ENCODE measurements at places on chromosomes 6 and 20.

GRCh38 chr6:63573076-63573898 lies 1.0 kb downstream of the LOC128125822 start:
- peak; percentile 96 for DNase-seq

GRCh38 chr20:54090230-54091119 lies 20.1 kb upstream of the BCAS1 start:
- no peak for DNase-seq

DNA sequence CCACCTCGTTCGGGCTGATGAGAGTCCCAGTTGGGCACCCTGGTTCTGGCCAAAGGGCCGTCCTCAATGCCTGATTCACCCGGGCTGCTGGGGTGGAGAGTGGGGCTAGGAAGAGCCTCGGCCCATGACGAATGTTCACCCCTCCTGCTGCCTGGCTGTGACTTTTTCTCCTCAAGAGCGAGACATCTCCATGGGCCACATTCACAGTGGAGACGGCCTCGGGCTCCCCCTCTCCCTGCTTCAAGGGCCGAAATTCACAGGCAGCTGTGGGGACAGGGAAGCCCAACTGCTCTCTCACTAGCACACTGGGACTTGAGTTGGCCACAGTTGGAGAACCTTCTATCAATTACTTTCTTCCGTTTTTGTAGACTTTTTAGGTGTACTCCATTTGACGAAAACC lies 138.0 kb downstream of the SYNDIG1 start:
- peak; percentile 33 for DNase-seq

DNA sequence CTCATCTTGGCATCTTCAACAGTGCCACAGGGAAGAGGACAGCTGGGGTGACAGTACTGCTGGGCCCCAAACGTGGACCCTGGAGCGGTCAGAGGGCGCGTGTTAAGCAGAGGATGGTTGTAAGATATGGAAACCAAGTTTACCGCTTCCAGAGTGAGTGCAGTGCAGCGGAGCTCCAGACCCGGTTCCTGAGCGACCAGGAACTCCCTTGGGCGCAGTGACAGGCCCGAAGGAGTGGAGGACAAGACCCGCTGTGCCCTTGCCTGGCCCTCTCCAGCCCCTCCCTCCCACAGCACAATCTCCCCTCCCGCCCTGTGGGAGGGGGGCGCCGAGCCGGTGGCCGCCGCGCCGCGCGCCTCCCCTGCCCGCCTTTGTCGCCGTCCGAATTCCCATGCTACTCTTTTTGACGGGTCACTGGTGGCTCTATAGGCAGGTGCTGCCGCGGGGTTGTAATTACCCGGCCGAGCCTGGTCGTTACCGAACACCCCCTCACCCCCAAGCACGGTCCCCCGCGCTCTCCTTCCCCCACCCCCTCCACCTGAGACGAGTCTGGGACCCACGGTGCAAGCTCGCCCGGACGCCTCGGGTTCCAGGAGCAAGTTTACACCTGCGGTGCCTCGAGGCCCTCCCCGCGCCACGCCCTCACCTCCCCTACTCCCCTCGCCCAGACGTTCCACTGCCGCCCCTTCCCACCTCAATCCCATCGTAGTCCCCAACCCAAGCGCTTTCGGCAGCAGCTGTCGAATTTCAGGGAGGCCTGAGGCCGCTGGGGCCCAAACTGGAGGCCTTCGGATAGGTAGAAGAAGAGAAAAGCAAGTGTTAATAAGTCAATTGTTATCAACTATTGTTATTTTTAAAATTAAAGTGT lies 3.9 kb downstream of the NR2E1 start:
- DNase-seq: peak; percentile 67

DNA sequence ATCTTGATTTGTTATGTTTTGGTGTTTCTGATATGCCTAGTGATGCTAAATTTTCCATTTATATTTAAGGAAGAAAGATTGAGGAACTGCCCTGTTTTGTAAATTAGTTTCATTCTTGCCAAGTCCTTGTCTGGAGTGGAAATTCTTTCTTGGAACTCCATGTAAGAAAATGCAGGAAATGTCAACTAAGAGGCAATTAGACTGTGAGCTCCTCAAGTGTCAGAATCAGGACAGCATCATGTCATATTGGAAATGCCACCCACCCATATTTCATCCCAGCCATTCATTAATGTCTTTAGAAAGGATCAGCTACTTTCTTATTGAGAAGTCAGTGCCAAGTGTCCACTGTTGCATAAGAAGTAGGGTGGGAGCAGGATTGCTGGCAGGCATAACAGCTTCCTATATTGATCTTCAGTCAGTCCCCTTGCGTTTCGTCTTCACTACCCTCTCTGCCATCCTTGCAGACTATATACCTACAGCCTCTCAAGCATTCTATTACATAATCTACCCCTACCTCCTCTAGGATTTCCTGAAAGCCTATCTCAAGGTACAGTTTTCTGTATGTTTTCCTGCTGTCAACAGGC lies 42.4 kb downstream of the HAO1 start:
- no peak for DNase-seq

GRCh38 chr6:56244528-56245253 lies 2.7 kb downstream of the COL21A1 start:
- no peak for DNase-seq

DNA sequence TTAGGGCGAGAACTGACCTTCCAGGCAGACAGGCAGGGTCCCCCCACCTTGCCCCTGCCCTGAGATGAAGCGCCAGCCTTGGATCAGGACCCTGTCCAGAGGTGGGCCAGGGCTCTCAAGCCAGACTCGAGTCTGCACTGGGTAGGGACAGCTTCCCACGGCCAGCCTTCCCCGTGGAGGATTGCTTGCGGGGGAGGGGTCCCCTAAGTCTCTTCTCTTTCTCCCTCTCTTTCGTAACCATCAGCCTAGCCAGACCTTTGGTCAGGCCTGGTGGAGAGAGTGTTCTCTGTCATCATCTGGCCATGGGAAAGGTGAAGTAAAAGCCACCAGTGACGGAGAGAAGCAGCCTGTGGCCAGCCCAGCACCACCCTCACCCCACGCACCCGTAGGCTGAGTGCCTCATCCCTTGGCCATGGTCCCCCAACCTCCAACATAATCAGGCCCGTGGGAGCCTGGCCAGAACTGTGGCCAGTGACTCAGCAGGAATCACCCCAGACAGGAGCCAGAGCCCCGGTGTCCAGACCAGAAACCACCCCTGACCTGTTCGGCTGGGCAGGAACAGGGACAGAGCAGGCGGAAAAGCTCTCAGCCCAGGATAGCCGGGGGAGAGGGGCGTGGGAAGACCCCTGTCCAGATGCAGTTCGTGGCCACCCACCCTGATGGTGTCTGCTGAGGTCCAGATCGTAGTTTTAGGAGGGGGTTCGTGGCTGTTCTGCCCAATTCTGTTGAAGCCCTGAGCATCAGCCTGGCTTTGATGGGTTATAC lies 47.1 kb downstream of the SNAI1 start:
- peak; percentile 46 for DNase-seq

Measured in endodermal cell (in vitro differentiated cells).